ENCODE measurements at places on chromosomes 3 and 15.

- peak; percentile 65 for DNase-seq
These were observed 32.7 kb downstream of the SMAD3 start for GRCh38 chr15:67097930-67098740.

GRCh38 chr15:79357566-79357965 is 46.7 kb downstream of the TMED3 start:
- no peak for DNase-seq

DNA sequence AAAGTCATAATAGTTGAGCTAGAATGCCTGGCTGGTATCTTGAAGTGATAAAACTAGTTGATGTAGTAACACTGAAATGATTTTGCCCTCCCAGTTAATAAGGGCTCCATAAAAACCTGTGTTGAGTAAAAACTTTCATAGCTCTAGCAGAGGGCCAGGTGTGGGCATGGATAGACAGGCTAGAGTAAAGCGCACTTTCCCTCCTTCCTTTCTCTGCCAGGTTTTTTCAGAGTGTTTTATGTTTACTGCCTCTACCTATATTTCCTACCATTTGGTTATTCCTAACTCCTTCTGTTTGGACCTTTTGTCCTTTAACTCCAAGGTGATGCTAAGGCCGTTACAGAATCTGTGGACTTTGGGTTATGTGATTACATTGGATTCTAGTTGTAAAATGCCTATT is 25.3 kb downstream of the CHD2 start:
- no peak for DNase-seq

DNA sequence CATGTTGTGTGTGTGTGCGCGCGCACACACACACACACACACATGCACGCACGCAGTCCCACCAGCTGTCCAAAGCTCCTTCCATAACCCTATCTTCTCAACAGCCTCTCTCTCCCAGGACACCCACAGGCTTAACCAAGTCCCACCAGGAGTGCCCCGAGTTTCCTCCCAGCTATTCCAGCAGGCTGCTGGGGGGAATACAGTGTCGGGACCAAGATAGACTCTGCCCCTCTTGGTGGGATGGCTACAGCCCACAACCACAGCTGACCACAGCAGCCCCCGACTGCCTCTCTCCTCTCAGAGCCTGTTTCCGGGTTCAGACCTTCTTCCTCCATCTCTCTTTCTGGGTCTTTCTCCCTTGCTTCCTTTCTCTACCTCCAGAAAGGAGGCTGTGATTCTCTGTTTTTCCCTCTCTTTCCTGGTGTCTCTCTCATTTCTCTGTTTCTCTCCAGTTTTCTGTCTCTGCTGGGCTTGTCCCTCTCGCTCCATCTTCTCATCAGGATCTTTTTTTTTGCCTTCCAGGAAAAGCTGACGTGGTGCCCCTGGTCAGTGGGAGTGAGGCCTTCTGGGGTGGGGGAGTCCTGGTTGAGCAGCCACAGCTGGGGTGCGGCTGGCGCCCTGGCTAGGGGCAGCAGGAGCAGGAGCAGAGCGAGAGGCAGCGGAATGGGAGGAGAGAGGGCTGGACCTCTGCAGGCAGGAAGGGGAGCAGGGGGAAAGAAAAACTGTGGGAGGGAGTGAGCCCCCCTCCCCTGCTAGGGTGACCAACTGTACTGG is 3.3 kb upstream of the ISLR start:
- DNase-seq, result no peak

DNA sequence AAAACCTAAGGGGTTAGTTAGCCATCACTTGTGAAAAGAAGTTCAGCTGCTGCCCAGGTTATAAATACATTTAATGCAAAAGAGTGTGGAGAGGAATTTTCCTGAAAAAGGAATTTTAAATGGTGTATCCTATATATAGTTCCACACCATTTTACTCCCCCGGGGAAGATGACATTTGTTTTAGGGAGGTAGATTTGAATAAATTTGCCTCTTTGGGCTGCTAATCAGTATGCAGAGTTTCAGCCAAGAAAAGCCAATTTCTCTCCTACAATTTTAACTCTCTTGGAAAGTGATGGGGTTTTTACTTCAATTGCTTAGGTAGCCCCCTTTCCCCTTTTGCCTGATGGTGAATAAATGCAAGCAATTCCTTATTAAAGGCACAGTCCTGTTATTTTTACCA is 161.2 kb downstream of the OTOL1 start:
- DNase-seq, result no peak

- DNase-seq, result no peak
These were observed 431.8 kb upstream of the TPRG1 start for GRCh38 chr3:188740010-188740409.

GRCh38 chr3:129312021-129312639 is 33.5 kb downstream of the HMCES start:
- peak; percentile 27 for DNase-seq

- DNase-seq, result no peak
These were observed 30.3 kb upstream of the SEC13 start for GRCh38 chr3:10351013-10351735.

GRCh38 chr3:52388348-52388821 is 56.5 kb downstream of the SEMA3G start:
- no peak for DNase-seq
